Stomach (tissue), 19 donors: ENCODE measurements at places on chromosomes 5 and 9. TPM values are rescaled to one million over a fixed set of nuclear protein-coding genes. Genes with fewer than 3 reads are reported as not detected.

- peak; percentile 21 for DNase-seq
Measured at GRCh38 chr5:150105928-150106615, 19.7 kb upstream of the CSF1R start.

- no peak for DNase-seq
Measured at GRCh38 chr9:17491780-17492179, 87.1 kb upstream of the SH3GL2 start.

DNA sequence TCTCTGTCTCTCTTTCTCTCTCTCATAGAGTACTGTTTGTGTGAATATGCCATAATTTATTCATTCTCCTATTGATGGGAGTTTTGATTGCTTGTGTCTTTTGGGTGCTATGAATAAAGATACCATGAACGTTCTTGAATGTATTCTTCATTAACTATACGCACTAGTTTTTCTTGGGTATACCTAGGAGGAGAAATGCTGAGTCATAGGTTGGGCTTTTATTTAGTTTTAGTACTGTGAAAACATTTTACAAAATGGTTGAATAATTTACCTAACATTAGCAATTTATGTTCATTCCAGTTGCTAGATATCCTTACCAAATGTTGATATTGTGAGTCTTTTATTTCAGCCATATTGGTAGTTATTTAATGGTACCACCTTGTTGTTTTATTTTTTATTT is 192.5 kb downstream of the NPR3 start:
- DNase-seq: no peak

Gene CYSRT1
- 47.3 TPM for polyA plus RNA-seq

DNA sequence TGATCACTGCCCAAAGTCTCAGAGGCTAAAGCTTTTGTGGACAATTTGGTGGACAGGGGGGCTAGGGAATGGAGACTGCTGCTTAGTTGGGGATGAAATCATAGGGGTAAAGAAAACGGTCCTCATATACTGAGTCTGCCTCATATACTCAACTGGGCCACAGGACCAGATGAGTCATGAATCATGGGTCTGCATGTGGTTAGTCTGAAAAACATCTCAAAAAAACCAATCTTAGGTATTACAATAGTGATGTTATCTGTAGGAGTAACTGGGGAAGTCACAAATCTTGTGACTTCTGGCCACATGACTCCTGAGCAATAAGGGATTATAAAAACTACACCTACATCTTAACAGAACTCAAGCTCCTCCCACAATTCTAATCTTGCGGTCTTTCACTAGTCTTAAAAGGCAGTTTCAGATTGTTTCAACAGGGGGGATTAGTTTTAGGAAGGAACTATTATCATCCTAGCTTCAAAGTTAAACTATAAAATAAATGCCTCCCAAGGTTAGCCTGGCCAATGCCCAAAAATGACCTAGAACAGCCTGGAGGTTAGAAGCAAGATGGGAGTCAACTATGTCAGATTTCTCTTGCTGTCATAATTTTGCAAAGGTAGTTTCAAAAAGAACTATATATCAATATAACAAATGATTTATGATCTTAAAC is 17.5 kb downstream of the TMEM161B start:
- DNase-seq: no peak

- DNase-seq: peak; percentile 67
Measured at GRCh38 chr9:90642570-90643539, at the start of gene DIRAS2. DIRAS2 (minus strand) TSS chr9:90642824; CDS start chr9:90613827, 28,997 bp downstream.

GRCh38 chr5:82277613-82277986 is 554 bp downstream of the RPS23 start:
- DNase-seq: no peak

DNA sequence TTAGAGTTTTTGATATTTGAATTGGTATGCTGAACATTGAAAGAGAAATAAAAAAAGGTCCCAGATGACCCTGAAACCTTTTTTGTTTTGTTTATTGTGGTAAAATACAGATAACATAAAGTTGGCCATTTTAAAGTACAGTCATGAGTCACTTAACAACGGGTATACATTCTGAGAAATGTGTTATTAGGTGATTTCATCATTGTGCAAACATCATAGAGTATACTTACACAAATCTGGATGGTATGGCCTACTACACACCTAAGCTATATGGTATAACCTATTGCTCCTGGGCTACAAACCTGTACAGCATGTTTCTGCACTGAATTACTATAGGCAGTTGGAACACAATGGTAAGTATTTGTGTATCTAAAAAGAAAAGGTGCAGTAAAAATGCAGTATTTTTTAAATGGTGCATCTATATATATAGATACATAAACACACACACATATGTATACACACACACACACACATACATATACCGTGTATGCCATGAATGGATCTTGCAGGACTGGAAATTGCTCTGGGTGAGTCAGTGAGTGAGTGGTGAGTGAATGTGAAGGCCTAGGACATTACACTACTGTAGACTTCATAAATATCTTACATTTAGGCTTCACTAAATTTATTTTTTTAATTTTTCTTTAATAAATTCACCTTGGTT is 31.0 kb downstream of the TTC1 start:
- DNase-seq: no peak

DNA sequence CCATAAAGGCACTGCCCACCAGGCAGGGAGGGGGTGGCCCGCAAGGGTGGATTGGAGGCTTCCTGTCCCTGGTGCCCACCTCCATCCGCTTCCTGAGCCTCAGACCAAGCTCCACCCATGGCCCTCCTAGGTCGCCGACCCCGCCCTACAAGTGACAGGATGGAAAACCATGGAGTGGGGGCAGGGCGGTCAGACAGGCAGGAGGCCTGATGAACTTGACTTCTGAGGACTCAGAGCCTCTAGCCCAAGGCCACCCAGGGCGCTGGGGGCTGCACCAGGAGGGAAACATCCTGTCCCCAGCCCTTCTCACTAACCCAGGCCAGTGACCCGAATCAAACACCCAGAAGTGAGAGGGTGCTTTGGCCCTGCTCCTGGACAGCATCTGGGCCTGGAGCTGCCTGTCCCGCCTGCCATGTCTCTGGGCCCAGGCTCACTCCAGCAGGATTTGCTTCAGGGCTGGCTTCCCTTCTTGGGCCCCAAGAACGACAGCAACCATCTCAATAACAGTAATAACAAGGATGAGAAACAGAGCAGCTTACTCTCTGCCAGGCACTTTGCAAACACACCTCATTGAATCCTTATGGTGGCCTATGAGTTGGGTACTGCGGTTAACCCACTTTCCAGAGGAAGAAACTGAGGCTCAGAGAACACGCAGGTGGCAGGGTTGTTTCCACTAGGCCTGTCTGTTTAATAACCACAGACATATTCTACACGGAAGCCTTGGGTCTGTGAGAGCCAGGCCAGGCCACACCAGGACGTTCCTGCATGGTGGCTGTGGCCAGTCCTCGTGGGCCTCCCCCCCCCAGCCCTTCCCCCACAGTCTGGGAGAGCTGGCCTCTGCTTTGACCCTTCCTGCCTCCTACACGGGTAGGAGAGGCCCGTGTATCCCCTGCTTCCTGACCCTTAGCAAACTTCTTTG is 4.4 kb upstream of the ST6GALNAC6 start:
- DNase-seq: peak; percentile 68

GRCh38 chr5:96254980-96255691 is 177.9 kb downstream of the PCSK1 start:
- DNase-seq: peak; percentile 30

GRCh38 chr5:75335952-75336614 is 937 bp upstream of the HMGCR start:
- no peak for DNase-seq

GRCh38 chr5:149126906-149127305 is 14.4 kb upstream of the ABLIM3 start:
- DNase-seq: no peak
